Renal cortex interstitium (tissue), 15 donors: ENCODE measurements at places on chromosomes 7 and 10. TPM values are rescaled to one million over a fixed set of nuclear protein-coding genes. Genes with fewer than 3 reads are reported as not detected.
A peak's percentile ranks its signal among the peaks of the same experiment; 100 is the strongest.

HOGA1 gene
- polyA plus RNA-seq = 50.6 TPM

PLPP4 gene
- 5.4 TPM for polyA plus RNA-seq

GRCh38 chr10:124904796-124905195 lies 37.1 kb upstream of the ZRANB1 start:
- DNase-seq = no peak

TMEM176A gene
- polyA plus RNA-seq = 96.6 TPM

GARIN1A gene
- 2.4 TPM for polyA plus RNA-seq

GRCh38 chr7:128833148-128833945 lies 3.1 kb downstream of the FLNC start:
- DNase-seq = peak; percentile 47

- DNase-seq = no peak
Measured at GRCh38 chr7:43444711-43445578, 138.0 kb upstream of the STK17A start.

DNA sequence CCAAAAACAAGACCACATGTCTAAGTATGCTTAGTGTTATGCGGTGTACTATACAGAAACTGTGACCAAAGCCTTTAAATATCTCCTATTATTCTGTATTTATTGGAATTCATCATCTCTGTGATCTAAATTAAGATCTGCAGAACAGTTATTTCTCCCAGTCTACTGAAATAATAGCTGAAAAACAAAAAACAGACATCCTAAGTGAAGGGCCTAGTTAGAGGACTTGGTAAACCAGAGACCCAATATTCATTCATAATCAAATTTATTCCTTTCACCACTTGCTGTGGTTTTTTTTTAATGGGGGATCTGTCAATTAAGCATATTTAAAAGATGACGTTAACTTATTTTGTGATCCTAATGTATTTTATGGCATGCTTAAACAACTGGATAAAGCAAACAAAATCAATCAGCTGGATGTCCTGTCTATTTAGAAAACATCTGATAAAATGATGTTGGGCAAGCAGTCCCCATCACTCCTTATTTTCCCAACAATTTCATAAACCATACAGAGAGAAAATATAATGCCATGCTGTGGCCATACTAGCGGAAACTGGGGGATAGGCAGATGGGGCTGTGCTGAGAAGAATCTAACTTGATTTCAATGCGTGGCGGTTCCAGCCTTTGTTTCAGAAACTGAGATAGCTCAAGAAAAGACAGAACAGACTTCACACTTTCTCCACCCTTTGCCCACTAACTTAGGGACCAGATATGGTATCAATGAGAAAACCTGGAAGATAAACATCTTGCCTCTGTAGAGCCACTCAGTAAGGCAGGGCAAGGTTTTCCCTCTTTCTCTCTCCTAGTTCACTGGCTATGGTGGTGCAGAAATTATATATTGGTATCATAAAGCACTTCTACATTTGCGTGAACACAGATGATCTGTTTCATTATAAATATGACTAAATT lies 32.9 kb downstream of the ICA1 start:
- no peak for DNase-seq

DNA sequence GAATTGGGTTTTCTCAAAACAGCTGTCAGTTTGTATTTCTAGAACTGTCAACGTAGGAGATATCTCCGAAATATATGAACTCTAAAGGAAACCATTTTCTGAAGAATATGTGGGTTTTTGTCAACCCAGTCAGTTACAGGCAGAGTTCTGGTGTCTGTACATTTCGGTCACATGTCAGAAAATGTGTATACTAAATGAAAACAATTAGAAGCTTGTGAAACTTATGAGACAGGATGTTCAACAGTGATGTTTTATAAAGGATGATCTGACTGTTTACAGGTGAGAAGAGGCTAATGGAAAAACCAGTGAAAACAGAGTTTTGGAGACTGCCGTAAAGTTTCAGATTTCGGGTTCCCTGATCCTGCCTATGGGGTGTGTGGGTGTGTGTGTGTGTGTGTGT lies 6.2 kb downstream of the JAZF1 start:
- DNase-seq = no peak

- no peak for DNase-seq
Measured at GRCh38 chr7:41685684-41686083, 17.2 kb downstream of the INHBA start.

GRCh38 chr10:114142018-114142417 lies 32.0 kb downstream of the CCDC186 start:
- DNase-seq = no peak

EMX2 gene
- polyA plus RNA-seq = 161 TPM

DNA sequence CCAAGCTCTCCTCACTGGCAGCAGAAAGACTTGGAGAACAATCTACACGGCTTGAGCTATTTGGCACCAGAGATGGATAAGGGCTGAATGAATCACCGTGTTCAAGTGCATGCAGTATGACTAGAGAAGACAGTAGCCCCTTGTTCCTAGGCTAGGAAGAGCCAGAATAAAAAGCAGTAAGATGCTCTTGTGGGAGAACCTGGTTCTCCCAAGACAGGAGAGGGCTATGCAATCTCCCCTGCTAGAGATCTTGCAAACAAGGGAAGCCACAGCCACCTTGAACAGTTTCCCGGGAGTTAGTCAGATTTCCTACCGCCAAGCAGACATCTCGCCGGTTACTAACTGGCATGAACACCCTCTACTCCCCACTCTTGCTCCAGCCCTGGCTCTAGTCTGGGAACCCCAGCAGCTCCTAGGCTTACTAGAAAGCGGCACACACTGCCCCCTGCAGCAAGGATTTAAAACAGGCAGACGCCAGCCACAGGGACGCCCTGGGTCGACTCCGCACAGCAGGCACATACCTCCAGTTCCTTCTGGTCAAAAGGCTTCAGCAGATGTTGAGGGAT lies 107.3 kb downstream of the SMURF1 start:
- no peak for DNase-seq

TRIM74 gene
- 1.3 TPM for polyA plus RNA-seq

ZNF503 gene
- polyA plus RNA-seq = 88.0 TPM

- no peak for DNase-seq
Measured at GRCh38 chr7:110396021-110396420, 694.9 kb upstream of the LRRN3 start.

GRCh38 chr7:129843978-129844840 lies 108.6 kb downstream of the UBE2H start:
- no peak for DNase-seq

- DNase-seq = no peak
Measured at GRCh38 chr10:86393862-86394455, 27.4 kb upstream of the GRID1 start.

- DNase-seq = no peak
Measured at GRCh38 chr10:88652616-88653015, 11.6 kb upstream of the LIPF start.

DNA sequence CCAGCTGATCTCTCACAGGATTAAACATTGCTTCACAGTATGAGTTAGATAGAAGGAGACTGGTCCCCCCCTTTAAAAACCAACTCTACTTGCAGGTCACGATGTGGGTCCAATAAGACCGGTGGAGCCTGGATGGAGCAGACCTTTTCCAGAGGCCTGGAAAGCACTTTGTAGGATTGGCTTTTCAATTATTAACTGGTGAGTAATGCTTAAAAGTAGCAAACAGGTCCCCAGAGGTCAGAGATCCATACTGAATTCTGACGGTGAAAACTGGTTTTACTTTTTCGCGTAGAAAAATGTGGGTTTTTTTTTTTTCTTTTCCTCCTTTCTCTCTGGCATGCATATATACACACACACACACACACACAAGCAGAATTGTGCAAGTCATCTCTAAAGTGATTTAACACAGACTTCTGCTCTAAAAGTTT lies 74.9 kb upstream of the OGDHL start:
- no peak for DNase-seq

DNA sequence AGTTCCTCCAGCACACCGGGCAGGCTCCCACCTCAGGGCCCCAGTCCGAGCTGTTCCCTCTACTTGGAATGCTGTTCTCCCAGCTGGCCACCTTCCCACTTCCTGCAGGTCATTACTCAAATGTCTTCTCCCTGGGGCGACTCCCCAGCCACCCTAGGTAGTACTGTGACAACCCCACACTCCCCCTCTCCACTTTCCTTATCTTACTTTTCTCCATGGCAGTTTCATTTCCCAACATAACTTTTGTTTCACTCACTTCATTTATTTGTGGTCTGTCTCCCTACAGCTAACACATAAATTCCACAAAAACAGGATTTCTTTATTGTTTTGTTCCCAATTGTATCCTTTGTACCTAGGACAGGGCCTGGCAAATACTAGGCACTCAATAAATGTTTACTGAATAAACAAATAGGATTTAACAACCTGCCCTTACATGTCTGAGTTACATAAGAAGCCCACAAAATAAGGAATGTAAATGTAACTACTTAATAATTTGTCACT lies 76.5 kb downstream of the JAZF1 start:
- no peak for DNase-seq

- peak; percentile 84 for DNase-seq
Measured at GRCh38 chr7:64307254-64308015, 6.3 kb upstream of the ZNF736 start.

MYO3A gene
- polyA plus RNA-seq = 7.5 TPM

DNA sequence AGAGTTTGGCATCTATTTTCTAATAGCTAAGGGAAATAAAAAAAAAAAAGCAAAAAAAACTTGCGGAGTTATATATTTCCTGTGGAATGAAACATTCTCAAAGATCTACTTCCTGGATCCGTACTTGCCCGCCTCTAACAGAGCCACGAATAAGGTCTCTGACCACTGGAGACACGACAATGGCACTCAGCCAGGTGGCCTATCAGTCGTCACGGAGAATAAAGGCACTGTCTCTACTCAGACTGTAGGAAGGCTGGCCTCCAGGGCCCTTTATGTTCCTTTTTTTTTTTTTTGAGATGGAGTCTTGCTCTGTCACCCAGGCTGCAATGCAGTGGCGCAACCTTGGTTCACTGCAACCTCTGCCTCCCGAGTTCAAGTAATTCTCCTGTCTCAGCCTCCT lies 58.7 kb downstream of the RGS10 start:
- DNase-seq = no peak

PLA2G12B gene
- 10.2 TPM for polyA plus RNA-seq

GNGT1 gene
- 0.13 TPM for polyA plus RNA-seq

DNA sequence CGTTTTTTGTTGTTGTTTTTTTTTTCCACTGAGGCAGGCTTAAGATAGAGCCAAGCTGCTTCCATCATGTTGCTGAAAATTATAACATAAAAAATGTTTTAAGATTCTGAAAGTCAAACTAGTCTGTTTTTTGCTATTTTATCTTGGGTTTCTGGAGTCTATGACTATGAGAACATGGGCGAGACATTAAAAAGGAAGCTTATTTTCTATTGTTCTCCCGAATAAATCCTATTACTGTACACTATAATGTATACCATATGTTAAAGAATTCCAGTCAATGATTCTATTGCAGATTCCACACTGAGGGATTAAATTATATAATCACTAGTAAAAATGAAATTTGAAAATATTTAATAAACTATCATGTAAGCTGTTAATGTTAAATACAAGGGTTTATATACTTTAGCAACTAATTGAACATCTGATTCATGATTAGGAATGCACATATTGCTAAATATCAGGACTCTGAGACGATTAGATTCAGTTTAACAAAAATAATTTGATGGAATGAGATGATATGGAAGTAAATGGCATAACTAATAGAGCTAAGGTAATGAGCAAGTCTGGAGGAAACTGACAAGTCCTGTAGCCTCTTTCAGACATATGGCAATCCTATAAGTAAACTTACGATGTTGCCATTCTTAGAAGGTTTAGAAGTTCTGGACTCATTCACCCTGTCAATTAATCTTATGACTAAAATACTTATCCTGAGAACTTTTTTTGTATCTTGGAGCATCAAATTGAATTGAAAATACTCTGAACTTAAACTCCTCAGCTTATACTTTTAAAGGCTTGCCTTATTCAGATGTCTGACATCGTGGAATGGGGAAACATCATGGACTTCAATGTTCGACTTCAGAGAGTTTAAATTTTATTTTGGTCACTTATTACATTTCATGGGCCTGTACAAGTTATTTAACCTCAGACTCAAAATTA lies 294.8 kb upstream of the DGKB start:
- no peak for DNase-seq

DNA sequence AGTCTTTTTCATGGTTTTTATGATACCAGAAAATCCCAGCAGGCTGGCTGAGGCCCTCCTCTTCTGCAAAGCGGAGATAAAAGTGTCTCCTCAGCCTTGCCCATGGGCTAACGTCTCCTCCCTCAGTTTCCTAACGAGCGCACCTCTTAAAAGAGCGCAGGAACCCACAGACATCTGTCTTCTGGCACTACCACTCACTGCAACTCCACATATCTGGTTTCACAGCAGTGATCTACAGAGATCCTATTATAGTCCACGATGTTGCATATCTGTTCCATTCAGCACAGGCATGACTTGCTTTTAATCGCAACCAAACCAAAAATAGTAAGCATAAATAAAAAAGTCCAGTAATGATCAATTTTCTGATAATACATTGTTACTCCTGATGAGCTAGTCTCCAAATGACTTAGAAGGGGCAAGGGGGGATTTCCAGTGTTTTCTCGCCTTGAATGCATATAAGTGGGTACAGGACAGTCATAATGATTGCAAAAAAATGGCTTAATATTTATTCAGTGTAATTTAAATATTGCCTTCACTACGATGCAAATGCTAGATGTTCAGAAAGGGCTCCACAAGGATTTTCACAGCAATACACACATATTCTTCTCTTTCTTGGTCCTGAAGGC lies 20.9 kb downstream of the ANKRD22 start:
- no peak for DNase-seq

ATRNL1 gene
- polyA plus RNA-seq = 31.3 TPM

- peak; percentile 74 for DNase-seq
Measured at GRCh38 chr10:101161494-101162299, 30.6 kb downstream of the TLX1 start.

- DNase-seq = no peak
Measured at GRCh38 chr10:59892697-59893096, 13.7 kb downstream of the CCDC6 start.

DNA sequence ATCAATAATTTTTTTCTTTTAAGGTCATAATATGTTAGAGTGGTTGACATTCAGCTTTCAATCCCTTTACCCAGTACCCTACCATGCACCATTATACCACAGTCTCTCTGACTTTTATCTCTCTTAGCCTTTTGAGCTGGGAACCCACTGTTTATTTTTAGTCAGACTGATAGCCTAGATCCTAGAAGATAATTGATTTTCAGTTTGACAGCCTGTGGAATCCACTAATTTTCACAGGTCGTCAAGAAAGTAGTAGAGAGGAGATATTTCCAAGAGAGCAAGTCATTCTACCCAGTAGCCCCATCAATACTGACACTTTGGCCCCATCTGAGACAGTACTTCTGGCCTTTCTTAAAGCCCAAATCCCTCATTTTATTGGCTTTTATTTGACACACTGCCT lies 67.1 kb upstream of the CC2D2B start:
- DNase-seq = no peak
